ENCODE measurements at places on chromosomes 6 and 20.

- DNase-seq: peak; percentile 49
Observed at GRCh38 chr20:59850018-59850641, 83.3 kb downstream of the SYCP2 start.

GRCh38 chr6:156423075-156423474, 354.1 kb upstream of the ARID1B start:
- no peak for DNase-seq

GRCh38 chr6:126127659-126128058, 141.3 kb downstream of the TRMT11 start:
- DNase-seq: no peak

GRCh38 chr6:134267917-134268361, 50.0 kb downstream of the SGK1 start:
- DNase-seq: peak; percentile 50

- DNase-seq: no peak
Observed at GRCh38 chr6:75800133-75800532, 51.1 kb downstream of the MYO6 start.

GRCh38 chr6:170461111-170461510, 92.0 kb downstream of the PSMB1 start:
- no peak for DNase-seq

GRCh38 chr6:25173951-25174474, 105.2 kb upstream of the CARMIL1 start:
- peak; percentile 52 for DNase-seq

- DNase-seq: peak; percentile 0
Observed at GRCh38 chr20:13458860-13459451, 179.8 kb downstream of the TASP1 start.

DNA sequence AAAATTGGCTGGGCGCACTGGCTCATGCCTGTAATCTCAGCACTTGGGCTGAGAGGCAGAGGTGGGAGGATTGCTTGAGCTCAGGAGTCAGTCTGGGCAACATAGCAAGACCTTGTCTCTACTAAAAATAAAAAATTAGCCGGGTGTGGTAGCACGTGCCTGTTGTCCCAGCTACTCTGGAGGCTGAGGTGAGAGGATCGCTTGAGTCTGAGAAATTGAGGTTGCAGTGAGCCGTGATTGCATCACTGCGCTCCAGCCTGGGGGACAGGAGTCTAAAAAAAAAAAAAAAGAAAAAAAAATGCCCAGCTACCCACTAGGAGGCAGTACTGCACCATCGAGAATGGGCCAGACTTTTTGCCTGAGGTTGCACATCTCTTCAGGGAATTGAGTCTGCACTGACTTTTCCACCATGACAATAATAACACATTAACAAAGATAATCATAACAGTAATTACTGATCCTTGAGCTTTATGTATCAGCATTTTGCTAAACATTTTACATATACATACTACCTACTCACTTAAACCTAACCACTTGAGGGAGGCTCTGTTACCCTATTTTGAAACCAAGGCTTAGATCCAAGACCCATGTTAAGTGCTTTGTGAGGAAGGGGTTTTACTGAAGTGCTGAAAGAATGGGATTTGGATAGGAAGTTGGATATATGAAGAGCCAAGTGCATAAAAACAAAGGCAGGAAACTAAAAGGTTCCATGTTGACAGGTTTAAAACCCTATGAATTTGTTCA, 21.0 kb downstream of the SRSF3 start:
- peak; percentile 16 for DNase-seq

DNA sequence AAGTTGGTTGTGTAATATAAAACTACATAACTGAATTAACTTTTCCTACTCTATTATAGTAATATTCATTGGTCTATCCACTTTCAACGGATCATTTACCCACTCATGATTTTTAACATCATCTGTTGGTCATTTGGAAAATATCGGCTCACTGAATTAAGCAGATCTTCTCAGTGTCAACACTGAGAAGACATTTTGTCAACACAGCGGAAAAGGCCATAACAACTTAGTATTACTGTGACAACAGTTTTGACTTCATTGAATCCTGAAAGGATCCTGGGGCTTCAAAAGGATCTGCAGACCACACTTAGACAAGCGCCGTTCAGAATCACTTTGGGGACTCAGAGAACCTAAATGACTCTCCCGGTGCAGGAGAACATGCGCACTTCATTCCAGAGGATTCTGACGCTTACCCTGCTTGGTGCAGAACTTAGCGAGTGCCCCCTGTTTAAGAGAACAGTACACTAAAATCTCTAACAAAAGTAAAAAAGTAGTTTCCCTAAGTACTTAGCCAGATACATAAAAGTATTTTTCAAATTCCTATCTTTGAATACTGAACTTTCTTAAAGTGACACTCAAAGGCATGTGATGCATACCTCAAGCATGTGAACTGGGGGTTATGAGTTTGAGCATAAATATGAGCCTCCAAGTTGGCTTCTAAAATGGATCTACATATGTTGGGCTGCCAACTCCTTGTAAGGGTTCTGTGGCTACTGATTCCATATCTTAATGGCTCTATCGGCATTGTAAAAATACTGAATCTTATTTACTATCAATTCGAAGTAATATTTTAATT, 4.0 kb downstream of the ZBTB2 start:
- no peak for DNase-seq

GRCh38 chr20:39146394-39146793, 184.2 kb downstream of the DHX35 start:
- DNase-seq: no peak

DNA sequence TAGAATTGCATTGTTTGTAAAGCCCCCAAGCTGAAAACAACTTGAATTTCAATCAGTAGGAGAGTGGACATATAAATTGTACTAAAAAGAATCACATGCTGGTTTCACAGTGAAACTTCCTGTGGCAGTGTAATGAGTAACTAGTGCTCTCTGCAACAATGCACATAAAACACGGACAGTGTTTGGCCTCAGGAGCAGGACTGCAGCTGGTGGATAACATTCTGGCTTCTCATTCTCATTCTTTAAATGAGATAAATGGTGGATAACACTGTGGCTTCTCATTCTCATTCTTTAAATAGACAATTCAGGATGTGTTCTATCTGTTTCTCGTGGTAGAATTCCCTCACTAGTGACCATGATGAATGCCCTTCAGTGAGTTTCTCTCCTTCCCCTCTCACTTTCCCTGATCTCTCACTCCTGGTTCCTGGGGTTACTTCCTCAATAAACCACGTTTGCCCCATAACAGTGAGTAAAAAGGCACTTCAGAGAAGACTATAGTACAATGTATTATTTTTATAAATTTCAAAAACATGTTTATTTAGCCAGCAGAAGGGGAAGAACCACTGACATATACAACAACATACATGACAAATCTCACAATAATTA, 59.9 kb downstream of the SLC22A2 start:
- no peak for DNase-seq

- no peak for DNase-seq
Observed at GRCh38 chr20:34495916-34496315, 20.3 kb upstream of the DYNLRB1 start.

GRCh38 chr20:31781945-31782344, 37.2 kb upstream of the MYLK2 start:
- DNase-seq: no peak

- DNase-seq: no peak
Observed at GRCh38 chr6:42374018-42374669, 77.6 kb downstream of the TRERF1 start.

- DNase-seq: peak; percentile 72
Observed at GRCh38 chr20:21702553-21703470, 2.7 kb upstream of the PAX1 start.

- DNase-seq: no peak
Observed at GRCh38 chr6:87444362-87444761, 28.4 kb upstream of the SLC35A1 start.

GRCh38 chr6:21519642-21520041, 73.9 kb upstream of the SOX4 start:
- DNase-seq: no peak

DNA sequence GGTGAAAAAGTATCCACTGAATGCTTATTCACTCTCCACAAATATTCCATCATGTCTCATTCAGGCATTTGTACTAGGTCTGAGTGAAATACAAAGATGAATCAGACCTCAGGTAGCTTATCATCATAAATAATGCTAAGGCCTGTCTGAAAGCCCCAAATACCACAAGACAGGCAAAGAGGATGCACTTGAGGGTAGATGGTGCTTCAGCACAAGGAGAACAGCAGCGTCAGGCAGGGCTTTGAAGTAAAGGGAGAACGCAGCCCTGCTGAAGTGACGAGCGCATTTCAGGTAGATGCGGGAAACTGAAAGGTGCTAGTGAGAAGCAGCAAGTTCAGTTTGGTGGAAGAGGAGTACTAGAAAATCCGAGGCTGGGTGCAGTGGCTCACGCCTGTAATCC, 38.7 kb downstream of the MAP3K5 start:
- DNase-seq: no peak

DNA sequence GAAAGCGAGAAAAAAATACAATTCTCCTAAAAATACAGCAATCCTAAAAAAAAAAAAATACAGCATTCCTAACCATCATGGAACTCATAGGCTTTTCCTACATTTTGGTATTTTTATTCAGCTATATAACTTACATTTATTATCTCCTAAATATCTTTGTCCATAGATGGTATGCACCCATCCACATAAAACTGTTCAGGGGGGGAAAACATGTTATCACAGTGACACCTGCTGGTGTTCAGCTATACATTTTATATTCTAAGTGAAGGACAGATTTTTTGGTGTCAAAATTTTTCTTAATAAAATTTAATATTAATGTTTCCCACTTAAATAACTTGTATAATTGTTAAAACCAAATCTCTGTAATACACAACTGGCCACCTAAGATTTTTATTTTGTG, 58.0 kb downstream of the BLOC1S5 start:
- peak; percentile 28 for DNase-seq

DNA sequence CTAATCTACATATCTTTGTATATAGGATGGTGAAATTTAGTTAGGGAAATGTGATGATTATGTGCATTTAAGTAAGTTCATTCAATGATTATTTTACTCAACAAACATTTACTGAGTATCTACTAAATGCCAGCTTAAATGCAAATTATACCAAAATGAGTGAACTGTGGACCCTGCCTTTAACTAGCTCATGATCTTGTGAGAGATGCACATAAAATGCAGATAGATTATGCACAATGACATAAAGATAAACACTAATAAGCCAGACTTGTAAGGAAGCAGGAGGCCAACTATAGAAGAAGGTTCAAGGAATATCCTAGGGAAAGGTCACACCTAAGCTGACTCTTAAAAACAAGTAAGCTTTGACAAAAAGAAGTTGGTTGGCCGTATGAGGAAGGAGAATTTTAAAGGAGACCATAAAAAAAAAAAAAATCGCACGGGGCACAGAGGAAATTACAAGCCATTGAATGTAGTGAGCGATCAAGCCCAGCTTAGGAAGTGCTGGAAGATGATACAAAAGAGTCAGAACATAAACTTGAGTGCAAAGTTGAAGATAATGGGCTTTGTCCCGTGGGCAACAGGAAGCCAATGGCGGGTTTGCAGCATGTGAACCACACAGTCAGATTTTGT, 107.9 kb downstream of the NRSN1 start:
- DNase-seq: no peak

DNA sequence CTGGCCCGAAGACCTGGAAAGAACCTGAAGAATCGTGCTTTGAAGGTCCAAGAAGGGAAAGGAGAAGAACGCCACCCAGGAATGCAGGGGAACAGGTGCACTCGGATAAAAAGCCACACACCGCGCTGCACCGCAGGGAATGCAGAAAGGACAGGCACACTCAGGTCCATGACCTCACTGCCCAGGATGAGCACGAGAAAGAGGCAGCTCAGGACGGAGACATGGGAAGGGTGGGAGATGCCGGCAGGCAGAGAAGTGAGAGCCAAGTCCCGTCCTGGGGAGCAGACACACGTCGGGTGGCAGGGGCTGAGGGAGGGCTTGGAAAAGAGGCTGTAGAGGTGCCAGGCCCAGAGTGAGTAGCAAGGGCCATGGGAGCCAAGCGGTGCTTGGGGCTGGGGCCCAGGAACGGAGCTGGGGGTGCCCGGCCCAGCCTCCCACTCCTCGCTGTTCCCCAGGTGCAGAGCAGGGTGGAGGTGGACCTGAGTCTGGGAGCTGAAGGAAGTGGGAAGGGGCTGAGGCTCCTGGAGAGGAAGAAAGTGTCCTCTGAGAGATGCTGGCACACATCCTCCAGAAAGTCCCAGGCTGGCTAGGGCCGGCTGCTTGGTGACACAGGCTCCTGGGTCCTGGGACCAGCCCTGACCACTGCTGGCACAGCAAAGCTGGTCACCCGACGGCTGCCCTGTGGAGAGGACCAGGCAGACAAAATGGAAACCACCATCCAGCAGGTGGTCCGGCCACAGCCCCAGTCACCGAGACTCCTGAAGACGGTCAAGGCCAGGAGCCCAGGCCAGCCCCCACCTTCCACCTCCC, 91.3 kb downstream of the PSMB1 start:
- no peak for DNase-seq

- DNase-seq: no peak
Observed at GRCh38 chr6:79647741-79648140, 16.6 kb downstream of the SH3BGRL2 start.

DNA sequence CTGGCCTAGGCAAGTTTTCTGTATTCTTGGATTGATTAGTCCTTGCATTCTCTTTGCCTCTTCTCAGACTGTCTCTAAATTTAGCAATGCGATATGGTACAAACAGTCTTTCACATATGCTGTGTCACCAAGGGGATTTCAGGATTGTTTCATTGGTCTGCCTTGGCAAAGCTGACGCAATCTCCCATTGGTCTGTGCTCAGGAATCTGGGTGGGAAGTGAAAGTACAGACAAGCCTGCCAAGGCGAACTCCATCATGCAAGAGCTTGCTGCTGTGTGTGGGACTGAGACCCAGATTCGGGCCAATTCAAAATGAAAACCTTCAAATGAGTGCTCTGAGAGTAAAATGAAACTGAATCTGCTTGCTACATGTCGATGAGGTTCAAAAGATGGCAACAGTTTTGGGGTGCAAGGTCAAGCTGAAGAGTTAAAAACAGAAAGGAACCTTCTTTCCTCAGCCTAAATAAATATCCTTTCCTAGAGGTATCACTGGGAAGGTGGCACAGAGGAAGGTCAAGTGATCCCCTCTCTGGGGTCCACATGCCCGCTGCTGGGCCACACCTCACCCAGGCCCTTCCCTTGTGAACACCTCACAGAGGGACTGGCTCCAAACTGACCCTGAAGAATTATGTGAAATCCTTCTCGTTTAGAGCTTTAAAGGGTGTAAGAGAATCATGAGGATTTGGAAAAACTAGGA, 198.8 kb upstream of the PREP start:
- no peak for DNase-seq

DNA sequence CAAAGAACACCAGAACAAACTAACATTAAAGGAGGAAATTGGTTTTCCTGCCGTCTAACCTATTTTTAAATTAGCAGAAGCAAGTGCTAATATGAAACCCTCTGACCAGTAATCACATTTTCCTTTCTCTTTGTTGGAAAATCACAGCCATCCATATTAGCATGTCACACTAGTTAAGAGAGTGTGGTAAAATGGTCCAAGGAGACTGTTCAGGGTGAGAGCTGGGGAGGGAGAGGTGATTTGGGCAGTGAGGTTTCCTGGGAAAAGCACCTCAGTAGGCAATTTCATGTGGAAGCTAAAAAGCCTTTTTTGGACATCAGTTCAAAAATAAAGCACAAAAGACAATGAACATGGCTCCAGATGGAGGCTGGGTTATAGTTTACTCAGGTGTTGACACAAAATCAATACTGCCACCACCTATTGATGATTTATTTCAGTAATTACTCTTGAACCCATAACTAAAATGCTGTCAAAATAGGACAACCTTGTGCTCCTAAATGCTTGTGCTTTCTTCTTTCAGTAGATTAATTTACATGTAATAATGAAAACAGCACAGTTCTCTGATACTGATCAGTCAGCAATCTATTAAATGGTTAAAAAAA, 333.2 kb downstream of the SAMD5 start:
- peak; percentile 18 for DNase-seq
